ENCODE measurements at places on chromosomes 5 and 9. TPM values are rescaled to one million over a fixed set of nuclear protein-coding genes. Genes with fewer than 3 reads are reported as not detected.

DNA sequence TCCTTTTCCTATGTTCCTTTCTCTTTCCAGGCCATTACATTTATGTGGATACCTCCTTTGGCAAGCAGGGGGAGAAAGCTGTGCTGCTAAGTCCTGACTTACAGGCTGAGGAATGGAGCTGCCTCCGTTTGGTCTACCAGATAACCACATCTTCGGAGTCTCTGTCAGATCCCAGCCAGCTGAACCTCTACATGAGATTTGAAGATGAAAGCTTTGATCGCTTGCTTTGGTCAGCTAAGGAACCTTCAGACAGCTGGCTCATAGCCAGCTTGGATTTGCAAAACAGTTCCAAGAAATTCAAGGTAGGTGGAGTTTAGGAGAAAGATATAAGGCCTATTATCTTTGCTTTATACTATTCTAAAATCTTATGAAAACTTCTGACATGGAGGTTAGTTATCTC is 64.5 kb downstream of the MAMDC2 start:
- no peak overlapping the region for H3K4me3 ChIP-seq
- no peaks in the 10 kb centered on the region for H3K36me3 ChIP-seq
- no peak for DNase-seq
- H3K4me1 ChIP-seq, result peaks cover 7% of the 10 kb centered on the region
- H3K27ac ChIP-seq, result no peak overlapping the region

DNA sequence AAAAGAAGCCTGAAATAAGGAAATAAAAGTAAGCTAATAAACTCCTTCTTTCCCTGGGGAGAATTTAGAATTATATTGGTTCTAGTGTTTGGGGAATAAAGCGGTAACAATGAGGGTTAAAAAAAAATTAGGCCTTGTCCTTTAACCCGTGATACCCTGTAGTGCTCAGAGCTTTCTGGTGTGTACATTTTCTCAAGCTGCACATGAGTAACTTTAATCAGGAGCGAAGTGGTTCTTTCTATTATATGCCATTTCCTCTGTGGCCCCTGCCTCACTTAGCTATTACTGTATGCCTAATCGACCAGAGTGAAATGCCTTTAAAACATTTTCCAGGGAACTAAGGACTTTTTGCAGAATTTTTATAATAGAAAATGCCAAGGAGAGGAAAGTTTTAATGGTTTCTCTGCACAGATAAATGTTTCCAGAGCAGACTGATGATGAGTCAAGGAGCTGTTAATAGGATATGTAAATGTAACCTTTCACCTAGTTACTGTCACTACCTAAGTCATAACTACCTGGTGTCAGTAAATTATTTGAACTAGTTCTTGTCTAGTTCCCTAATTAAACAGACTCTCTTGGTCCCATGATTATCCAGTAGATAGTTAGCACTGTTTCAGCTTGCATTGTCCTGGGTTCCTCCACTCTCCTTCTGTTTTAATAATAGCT is 7.6 kb downstream of the PAM start:
- no peak for DNase-seq
- H3K27me3 ChIP-seq, result no peaks in the 10 kb centered on the region
- peaks cover 4% of the 10 kb centered on the region for H3K36me3 ChIP-seq
- no peak overlapping the region for H3K27ac ChIP-seq

DNA sequence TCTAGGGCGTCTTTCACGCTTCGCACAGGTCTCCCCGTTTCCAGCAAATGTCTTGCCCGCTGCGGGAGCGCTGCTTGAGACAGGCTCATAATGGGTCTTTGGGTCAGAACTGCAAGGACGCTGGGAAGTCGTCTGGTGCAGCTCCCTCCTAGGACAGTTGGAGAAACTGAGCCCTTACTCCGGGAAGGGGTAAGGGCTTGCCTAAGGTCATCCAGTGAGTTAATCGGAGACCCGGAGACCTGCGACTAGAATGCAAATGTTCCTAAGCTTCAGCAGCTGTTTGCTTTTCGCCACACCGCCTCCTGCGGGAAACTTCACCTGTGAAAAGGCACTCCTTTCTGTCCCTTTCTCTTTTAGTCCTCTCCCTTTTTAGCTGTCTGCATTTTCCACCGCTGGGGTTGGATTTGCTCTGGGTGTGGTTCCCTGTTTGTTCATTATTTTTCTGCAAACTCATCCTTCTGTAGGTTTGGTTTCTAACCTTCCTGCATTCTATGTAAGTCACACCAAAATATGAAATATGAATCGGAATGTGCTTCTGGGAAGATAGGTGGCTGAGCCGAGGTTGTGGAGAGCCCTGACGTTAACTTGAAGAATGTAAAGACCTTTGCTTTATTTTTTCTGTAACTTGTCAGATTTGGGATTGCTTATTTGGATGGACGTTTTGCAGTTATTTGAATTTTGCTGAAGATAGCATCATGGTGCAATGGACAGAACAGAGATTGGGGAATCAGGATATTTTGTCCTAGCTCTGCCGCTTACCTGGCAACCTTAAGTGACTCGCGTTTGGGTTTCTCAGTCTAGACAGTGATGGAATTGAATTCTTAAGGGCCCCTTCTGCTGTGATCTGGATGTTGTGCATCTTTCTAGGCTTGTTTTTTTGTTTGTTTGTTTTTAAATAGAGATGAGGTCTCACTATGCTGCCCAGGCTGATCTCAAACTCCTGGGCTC is 909 bp downstream of the SLC36A1 start:
- no peak for DNase-seq
- H3K4me1 ChIP-seq, result peaks cover 19% of the 10 kb centered on the region
- peaks cover 23% of the 10 kb centered on the region for H3K27me3 ChIP-seq
- H3K4me3 ChIP-seq, result peak overlapping the region; percentile 97
- H3K27ac ChIP-seq, result peak overlapping the region; percentile 74

GRCh38 chr9:8924562-8924961 is 1125.0 kb upstream of the DMAC1 start:
- H3K36me3 ChIP-seq, result no peaks in the 10 kb centered on the region
- no peak for DNase-seq
- H3K27me3 ChIP-seq, result no peaks in the 10 kb centered on the region
- H3K4me3 ChIP-seq, result no peak overlapping the region

- H3K27me3 ChIP-seq, result no peaks in the 10 kb centered on the region
- H3K27ac ChIP-seq, result peak overlapping the region; percentile 12
- peaks cover 5% of the 10 kb centered on the region for H3K4me1 ChIP-seq
- H3K4me3 ChIP-seq, result no peak overlapping the region
- peaks cover 5% of the 10 kb centered on the region for H3K36me3 ChIP-seq
Measured at GRCh38 chr9:133406480-133407307, 11.1 kb downstream of the REXO4 start.

- H3K4me1 ChIP-seq, result peaks cover 9% of the 10 kb centered on the region
- H3K36me3 ChIP-seq, result no peaks in the 10 kb centered on the region
- H3K4me3 ChIP-seq, result no peak overlapping the region
- DNase-seq, result peak; percentile 84
- H3K27me3 ChIP-seq, result peaks cover 15% of the 10 kb centered on the region
Measured at GRCh38 chr5:4879693-4880303, 260.3 kb upstream of the ADAMTS16 start.

- no peak for DNase-seq
- H3K36me3 ChIP-seq, result no peaks in the 10 kb centered on the region
Measured at GRCh38 chr5:100777680-100778300, 125.3 kb downstream of the ST8SIA4 start.

GRCh38 chr5:6818594-6819511 is 105.6 kb downstream of the TENT4A start:
- peaks cover 5% of the 10 kb centered on the region for H3K36me3 ChIP-seq
- DNase-seq, result no peak
- H3K4me1 ChIP-seq, result peaks cover 10% of the 10 kb centered on the region
- H3K27ac ChIP-seq, result no peak overlapping the region

Gene PCDHAC1
- 6.7 TPM for total RNA-seq

Gene WNT8A
- not detected for total RNA-seq

Gene SLC34A3
- 0.81 TPM for total RNA-seq

Gene ASB6
- total RNA-seq, result 20.7 TPM

Gene RIC1
- total RNA-seq, result 25.1 TPM

Gene TAF11L3
- not detected for total RNA-seq

Gene LRRC19
- 0.29 TPM for total RNA-seq

Gene SPATA31C1
- total RNA-seq, result 0.07 TPM

Gene ZBED3
- 15.4 TPM for total RNA-seq

Gene SPINK1
- 930 TPM for total RNA-seq

Measured in type B pancreatic cell (in vitro differentiated cells).